ENCODE measurements at places on chromosomes 7 and 10.

- no peak for DNase-seq
Observed at GRCh38 chr7:46681865-46682503, 760.9 kb upstream of the IGFBP3 start.

- no peak for DNase-seq
Observed at GRCh38 chr7:96481796-96482195, 159.9 kb upstream of the SLC25A13 start.

- no peak for DNase-seq
Observed at GRCh38 chr10:113087165-113088029, 137.3 kb downstream of the TCF7L2 start.

DNA sequence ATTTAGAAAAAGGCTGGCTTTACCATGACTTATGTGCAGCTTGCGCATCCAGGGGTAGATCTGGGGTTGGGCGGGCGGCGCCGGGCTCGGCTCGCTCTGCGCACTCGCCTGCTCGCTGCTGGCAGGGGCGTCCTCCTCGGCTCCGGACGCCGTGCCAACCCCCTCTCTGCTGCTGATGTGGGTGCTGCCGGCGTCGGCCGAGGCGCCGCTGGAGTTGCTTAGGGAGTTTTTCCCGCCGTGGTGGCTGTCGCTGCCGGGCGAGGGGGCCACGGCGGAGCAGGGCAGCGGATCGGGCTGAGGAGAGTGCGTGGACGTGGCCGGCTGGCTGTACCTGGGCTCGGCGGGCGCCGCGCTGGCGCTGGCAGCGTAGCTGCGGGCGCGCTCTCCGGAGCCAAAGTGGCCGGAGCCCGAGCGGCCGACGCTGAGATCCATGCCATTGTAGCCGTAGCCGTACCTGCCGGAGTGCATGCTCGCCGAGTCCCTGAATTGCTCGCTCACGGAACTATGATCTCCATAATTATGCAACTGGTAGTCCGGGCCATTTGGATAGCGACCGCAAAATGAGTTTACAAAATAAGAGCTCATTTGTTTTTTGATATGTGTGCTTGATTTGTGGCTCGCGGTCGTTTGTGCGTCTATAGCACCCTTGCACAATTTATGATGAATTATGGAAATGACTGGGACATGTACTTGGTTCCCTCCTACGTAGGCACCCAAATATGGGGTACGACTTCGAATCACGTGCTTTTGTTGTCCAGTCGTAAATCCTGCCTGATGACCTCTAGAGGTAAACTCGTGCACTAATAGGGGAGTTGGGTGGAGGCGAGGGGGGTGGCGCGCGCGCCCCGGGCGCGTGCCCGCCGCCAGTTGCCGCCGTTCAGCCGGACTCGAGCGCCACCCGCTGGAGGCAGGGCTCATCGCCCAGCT, at the start of gene HOXA5:
Gene HOXA5, minus strand, starts transcription at position 659 of the 927 bp plus-strand sequence. Its CDS starts 74 bp downstream, at position 585.
- DNase-seq = no peak

GRCh38 chr7:157061979-157062378, 51.5 kb upstream of the MNX1 start:
- DNase-seq = no peak

DNA sequence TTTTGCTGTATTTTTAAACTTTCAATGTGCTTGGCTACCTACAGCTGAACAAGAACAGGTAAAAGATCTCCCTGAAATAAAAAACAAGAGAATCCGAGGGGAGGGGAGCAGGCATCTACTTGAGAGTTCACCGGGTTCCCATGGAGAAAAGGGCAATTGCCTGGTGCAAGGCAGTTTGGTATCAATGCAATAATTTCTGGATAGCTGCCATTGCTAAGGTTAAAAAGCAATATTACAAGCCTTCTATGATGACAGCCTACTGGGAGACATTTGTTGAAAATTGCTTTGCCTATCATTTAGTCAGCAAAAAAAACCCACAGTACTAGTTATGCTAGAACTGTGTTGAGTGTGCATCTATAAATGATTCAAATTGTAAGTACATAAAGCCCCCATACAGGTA, 82.1 kb downstream of the GFRA1 start:
- DNase-seq = no peak

DNA sequence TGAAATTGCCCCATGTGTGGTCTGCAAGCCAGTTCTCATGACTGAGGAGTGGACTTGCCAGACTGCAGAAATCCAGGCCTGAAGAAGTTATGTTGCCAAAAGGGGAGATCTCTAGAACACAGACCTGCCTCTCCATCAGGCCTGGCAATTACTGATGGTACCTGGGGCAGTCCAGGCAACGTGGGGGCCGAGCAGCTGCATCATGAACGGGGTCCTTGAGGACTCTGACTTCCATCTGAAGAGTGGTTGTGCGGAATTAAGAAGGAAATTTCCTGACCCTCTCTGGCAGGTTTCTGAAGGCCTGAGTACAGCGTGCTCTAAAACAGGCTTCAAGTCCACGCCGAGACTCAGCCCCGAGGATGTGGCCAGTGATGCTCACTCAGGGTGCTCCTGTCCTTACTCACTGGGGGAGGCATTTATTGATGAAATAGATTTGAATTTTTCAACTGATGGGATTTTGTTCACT, 30.4 kb downstream of the RAMP3 start:
- no peak for DNase-seq

DNA sequence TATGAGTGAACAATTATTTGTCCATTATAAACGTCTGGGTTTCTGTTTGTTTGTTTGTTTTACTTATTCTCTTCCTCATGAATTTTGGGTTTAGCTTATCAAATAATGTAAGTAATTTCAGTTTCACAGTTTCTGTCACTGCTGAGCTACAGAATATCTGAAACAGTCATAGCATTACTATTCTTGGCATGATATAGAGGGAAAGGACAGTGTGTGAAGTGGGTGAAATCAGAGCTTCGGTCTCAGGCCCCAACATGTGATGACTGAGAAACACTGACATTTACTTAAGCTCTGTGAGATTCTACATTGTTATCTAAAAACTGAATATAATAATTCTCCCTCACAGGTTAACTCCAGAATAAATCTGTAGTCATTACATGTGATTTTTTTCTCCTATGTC, 8.8 kb upstream of the OR6V1 start:
- no peak for DNase-seq

DNA sequence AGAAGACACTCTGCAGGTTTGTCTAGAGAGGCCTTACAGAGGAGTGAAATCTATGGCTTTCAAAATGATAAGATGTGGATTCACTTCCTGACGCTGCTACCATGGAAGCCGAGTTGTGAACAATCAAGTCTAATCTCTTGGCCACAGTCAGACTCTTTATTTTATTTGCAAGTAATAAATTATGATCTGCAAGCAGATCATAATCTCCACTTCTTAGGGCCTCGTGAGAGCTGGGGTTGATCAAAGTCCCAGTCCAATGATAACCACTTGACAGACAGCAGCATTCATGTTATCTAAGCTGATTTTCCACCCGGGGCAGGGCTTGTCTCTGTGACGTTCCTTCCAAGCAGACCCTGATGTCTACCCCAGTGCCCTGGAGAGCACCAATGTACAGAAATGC, 776.4 kb upstream of the AUTS2 start:
- no peak for DNase-seq

DNA sequence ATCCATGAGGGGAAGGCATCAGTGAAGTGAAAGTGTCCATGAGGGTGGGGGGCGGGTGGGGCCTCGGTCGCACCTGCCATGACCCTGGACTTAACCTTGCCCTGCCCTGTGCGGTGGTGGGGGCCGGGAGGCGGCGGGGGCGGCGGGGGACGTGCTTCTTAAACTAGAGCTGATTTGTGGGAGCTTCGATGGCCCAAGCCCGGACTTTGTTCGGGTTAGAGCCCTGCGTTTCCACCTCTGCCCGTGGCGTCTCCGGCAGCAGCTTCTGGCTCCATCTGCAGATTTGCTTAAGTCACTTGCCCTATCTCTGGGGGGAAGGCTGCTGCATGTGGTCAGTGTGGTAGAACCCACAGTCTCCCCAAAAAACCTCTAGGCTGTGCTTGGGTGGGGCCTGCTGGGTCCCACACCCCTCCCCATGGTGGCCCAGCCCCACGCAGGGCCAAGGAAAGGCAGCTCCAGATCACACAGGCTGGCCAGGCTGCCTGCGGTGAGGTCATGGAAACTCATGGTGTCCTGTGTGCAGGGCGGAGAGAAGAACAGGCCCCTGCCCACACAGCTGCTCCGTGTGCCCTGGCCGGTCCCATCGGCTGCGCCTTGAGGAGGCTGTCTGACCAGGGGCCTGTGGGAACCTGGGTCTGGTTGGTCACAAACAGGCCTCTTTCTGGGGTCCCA, 93.2 kb downstream of the INPP5A start:
- DNase-seq = no peak

Measured in stimulated activated CD8-positive, alpha-beta memory T cell treated with anti-CD3 and anti-CD28 coated beads, Interleukin-7, amount 100 ng/mL, for 24 hours (primary cell).